ENCODE measurements at places on chromosomes 3 and 15. TPM values are rescaled to one million over a fixed set of nuclear protein-coding genes. Genes with fewer than 3 reads are reported as not detected.

GRCh38 chr3:81218023-81218422 lies 543.4 kb downstream of the GBE1 start:
- no peaks in the 10 kb centered on the region for H3K36me3 ChIP-seq
- H3K4me3 ChIP-seq = no peak overlapping the region
- H3K4me1 ChIP-seq = peaks cover 12% of the 10 kb centered on the region

DNA sequence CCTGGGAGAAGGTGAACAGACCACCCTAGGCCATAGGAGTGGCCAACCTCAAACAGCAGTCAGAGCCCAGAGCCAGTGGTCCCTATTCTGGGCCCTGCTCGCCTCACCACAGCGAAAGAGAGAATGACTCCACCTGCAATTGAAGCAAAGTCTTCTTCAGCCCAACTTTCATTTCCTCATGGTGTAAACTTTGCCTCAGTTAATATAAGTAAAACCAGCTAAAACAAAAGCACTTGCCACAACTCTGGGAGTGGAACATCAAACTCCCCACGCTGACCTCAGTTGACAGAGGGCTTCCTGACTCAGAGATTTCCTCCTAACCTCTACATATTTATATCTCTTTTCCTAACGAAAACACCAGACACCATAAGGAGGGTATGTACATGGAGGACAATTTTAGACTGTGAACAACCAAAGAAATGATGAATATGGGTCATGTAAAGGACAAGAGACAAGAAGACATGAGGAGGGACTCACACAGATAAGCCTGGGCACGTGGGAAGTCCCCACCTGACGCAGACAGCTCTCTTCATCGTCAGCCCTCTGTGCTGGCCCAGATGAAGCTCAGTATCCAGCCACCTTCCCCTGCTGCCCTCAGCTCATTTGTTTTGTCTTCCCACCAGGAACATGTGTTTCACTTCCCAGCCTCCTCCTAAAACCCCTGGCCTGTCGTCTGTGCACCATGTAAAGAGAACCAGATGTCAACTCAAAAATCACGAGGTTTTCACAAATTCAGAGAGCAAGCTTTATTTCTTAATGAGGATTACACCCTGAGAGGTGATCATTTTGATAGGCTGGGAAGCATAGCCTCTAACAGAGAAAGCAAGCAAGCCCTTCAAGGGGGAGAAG lies 140.9 kb downstream of the KCNMB2 start:
- H3K36me3 ChIP-seq = no peaks in the 10 kb centered on the region
- DNase-seq = peak; percentile 2

- H3K27me3 ChIP-seq = no peaks in the 10 kb centered on the region
- H3K4me1 ChIP-seq = peaks cover 22% of the 10 kb centered on the region
- peak overlapping the region; percentile 58 for H3K27ac ChIP-seq
- peak; percentile 81 for DNase-seq
Measured at GRCh38 chr15:62390791-62391640, 225.9 kb upstream of the C2CD4B start.

GRCh38 chr3:41653571-41654239 lies 308.2 kb downstream of the ULK4 start:
- H3K4me1 ChIP-seq = no peaks in the 10 kb centered on the region
- no peak overlapping the region for H3K27ac ChIP-seq
- no peak for DNase-seq

DNA sequence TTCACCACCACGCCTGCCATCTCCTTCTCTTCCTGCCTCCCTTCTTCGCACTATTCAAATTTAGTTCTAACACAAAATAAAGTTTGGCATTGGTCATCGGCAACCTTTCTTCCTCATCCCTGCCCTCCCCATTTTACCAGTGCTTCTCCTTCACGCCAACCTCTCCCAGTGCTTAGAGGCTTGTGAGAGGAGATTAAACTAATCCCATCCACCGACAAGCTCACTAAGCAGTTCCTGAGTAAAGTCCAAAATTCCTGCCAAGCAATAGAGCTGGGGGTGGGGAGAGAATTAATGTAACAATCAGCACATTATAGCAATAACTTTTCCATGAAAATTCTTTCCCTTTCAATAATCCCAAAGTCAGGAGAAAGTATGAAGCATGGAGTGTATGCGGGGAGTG lies 157.4 kb upstream of the GMNC start:
- H3K4me3 ChIP-seq = no peak overlapping the region
- H3K27me3 ChIP-seq = no peaks in the 10 kb centered on the region
- H3K27ac ChIP-seq = no peak overlapping the region

- peaks cover 43% of the 10 kb centered on the region for H3K4me1 ChIP-seq
- H3K36me3 ChIP-seq = no peaks in the 10 kb centered on the region
- no peak overlapping the region for H3K4me3 ChIP-seq
- no peak for DNase-seq
- no peaks in the 10 kb centered on the region for H3K27me3 ChIP-seq
Measured at GRCh38 chr15:72786676-72787345, 3.3 kb upstream of the ADPGK start.

Gene SLC51A
- total RNA-seq = not detected

Gene ATG3
- 67.2 TPM for total RNA-seq

Gene PLS1
- 1.1 TPM for total RNA-seq

Gene TFDP2
- total RNA-seq = 146 TPM

Gene PFN2
- total RNA-seq = 204 TPM

Gene FEZF2
- total RNA-seq = not detected

Gene VWA5B2
- not detected for total RNA-seq

Gene PSTPIP1
- total RNA-seq = not detected

Data from osteoblast (primary cell).